Sciatic nerve (tissue), 2 donors: ENCODE measurements at places on chromosomes 5 and 9. TPM values are rescaled to one million over a fixed set of nuclear protein-coding genes. Genes with fewer than 3 reads are reported as not detected.

AK6 gene
- 37.7 TPM for total RNA-seq

- DNase-seq, result no peak
Measured at GRCh38 chr5:1946776-1947175, 64.1 kb upstream of the IRX4 start.

NIM1K gene
- total RNA-seq, result 5.4 TPM

DNA sequence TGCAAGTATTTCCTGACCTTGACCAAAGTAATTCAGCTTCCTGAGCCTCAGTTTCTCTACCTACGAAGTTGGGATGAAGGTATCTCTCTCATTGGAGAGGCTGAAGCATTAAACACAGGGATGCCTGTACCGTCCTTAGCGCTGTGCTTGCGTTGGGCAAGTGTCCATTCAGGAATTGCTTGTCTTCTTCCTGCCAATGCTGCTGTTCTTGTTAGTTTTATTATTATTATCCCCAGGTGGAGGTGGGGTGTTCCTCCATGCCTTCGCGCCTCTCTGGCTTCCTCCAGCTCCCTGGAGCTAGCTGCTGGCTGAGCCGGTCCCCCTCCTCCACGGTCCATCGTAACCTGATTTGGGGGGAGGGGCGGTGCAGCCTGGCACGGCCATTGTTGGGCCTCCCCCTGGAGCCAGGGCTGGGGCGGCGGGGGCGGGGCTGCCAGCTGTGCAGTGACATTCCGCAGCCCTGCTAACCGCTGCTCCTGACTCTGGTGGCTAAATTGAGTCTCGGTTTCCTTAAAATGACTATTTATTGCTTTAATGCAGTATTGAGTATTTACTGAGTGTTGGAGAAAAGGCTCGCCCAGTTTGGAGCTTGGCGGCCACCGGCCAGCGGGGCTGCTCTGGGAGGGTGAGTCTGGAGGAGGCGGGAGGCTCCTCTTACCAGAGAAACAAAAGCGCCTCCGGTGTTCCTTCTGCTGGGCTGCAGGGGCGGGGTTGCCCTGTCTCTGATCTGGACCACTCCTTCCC is 51.3 kb downstream of the LMX1B start:
- no peak for DNase-seq

SLC6A7 gene
- total RNA-seq, result not detected

IGFBPL1 gene
- total RNA-seq, result not detected

THOC3 gene
- total RNA-seq, result 20.1 TPM

SNCB gene
- total RNA-seq, result not detected
